ENCODE measurements at places on chromosomes 16 and 17.

GRCh38 chr17:39139161-39139511 lies 12.3 kb downstream of the PLXDC1 start:
- peak; percentile 67 for DNase-seq

GRCh38 chr16:51236583-51236982 lies 85.5 kb upstream of the SALL1 start:
- DNase-seq, result no peak

DNA sequence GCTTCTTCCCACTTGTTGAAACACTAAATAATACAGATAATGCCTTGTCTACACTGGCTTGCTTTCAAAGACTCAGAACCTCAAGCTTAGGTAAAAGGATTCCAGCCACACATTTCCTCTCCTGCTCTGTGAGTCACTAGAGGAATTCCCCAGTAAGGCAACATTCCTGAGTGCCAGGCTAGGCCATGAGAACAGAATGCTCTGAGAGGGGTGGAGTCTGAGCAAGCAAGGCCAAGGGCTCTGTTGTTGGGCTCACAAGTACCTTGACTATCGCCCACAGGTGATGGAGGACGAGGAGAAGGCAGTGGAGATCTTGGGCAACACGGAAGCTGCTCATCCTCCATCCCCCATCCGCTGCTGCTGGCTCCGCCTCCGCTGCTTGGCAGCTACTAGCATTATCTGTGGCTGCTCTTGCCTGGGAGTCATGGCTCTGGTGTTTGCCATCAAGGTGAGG lies 6.7 kb upstream of the PHKG2 start:
- peak; percentile 100 for DNase-seq

GRCh38 chr17:65523411-65523810 lies 38.0 kb downstream of the AXIN2 start:
- DNase-seq, result no peak

- DNase-seq, result no peak
These were observed 7.6 kb upstream of the PPP1R1B start for GRCh38 chr17:39618956-39619785.

DNA sequence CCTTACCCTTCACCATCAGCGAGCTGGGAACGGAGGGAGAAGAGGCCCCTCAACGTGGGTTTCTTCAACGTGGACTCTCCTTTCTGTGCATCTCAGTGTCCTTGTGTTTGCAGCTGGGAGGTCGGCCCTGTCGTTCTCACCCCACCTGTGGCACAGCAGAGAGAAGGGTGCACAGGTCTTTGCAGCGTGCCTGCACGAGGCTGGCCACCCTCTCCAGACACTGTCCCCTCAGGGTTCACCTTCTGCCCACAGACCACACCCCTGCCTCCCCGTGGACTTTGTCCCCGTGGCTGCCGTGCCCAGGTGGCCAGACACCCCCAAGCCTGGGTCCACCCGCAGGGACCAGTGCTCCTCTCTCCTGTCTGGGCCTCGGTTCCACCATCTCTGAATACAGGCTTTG lies 7.3 kb upstream of the WDR45B start:
- DNase-seq, result no peak

DNA sequence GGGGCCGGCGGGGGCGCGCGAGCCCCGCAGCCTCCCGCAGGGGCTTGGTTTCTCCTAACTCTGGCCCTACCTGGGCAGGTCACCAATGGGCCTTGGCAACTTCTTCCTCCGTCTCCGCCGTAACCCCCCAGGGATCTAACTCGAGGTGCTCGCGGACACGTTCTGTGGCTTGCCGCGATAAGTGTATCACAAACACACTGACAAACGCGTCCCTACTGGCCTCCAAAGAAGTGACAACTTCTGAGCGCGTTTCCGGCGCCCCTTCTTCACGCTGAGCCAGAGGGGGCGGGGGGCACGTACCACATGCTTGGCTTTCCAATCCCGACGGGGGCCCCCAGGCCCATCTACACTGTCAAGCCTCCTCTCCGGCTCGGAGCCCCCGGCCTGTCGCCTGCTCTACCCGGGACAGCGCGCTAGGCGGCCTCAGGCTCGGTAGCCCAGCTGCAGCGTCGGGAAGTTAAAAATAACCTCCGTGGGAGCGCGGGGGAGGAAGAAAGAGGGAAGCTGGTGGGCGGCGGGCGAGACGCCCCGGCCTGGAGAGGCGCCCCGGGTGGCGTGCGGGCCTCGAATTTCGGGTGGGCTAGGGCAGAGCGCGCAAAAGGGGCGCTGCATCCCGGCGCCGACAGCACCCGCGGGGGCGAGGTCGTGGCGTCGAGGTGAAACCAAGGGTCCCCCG lies 725 bp upstream of the SPHK1 start:
- DNase-seq, result peak; percentile 57

DNA sequence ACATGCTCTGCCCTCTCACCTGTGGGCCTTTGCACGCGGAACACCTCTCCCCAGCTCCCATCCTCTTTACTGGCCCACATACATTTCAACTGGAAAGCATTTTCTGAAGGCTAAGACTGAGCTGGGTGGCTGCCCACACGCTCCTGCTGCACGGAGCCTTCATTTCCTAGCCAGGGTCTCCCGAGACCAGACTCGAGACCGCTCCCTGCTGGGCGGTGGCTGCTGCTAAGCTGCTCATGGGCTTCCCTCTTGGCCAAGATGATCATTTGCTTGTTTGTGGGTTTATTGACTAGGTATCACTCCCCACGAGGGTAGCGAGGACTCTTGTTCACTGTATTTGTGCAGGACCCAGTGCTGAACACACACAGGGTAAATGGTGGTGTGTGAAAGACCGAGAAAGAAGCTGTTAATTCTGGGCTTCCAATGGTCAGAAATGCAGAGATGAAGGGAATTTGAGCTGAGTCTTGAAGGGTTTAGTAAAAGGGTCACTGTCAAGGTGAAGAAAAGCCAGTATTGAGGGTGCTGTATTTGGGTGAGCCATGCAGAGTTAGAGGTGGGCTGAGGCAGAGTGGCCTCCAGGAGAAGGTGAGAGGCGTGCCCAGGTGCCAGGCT lies 907 bp downstream of the TRAPPC2L start:
- peak; percentile 82 for DNase-seq

DNA sequence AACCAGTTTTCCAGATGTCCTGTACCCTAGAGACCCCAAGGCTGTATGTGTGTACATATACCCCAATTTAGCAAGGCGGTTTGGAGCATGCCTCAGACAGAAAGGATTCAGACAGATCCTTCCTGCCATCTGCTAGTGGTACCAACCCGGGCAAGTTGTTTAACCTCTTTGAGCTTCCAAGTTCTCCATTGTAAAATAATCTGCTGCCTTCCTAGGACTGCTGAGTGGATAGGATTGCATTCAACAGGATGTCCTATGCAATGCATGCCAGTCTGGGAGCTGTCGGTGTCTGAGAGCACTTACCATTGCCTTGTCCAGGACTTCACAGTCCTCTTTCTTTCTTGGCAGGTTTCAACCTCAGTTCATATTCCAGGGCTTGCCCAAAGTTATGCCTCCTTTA lies 1.9 kb downstream of the CDH13 start:
- DNase-seq, result peak; percentile 33

- no peak for DNase-seq
These were observed 115.3 kb downstream of the SNX29 start for GRCh38 chr16:12091569-12092543.

GRCh38 chr17:37829592-37830123 lies 84.8 kb upstream of the HNF1B start:
- no peak for DNase-seq

GRCh38 chr16:75750528-75750927 lies 24.2 kb upstream of the CPHXL start:
- DNase-seq, result no peak

DNA sequence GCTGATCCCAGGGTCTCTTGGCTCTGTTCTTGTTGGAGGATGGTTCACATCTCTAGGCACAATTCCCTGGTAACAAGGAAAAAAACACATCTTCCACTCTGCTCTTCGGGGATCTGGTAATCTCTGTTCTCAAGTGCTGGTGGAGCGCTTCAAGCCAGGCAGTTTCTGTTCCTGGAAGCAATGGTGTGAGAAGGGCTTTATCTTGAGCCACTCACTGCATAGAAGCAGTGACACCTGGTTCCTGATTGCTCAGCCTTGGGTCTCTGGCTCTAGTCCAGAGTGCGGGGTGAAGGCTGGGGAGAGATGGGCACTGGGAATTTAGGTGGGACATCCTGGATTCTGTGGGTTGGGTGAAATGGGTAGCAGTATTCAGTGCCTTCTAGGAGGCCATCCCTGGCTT lies 14.1 kb downstream of the AKAP1 start:
- no peak for DNase-seq

GRCh38 chr17:78448356-78448993 lies 70.0 kb downstream of the PGS1 start:
- DNase-seq, result no peak

DNA sequence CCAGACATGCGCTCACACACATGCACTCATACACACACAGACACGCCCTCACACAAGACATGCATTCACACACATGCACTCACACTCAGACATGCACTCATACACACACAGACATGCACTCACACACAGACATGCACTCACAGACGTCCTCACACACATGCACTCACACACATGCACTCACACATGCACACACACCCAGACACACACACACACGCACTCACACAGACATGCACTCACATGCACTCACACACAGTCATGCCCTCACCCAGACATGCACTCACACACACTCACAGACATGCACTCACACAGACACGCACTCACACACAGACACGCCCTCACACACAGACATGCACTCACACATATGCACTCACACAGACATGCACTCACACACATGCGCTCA lies 2.1 kb upstream of the ZNF469 start:
- no peak for DNase-seq

DNA sequence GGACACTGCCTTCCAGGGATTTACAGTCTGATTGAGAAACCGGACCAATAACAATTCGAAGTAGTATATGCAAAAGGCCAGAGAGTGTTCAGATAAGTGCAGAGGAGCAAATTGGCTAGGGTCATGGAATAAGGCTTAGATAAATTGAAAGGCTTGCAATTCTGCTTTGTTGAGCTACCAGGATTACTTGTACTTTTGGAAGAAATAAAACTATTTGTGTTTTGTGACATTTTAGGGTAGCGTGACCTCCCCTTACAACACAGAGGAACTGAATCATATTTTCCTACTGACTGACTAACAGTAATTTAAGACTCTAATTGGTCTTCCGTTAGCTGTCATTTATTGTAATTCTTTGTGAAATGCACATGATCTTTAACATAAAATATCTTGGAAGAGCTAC lies 104.7 kb downstream of the PITPNC1 start:
- DNase-seq, result no peak

GRCh38 chr17:39243155-39243554 lies 17.4 kb upstream of the STAC2 start:
- DNase-seq, result no peak

DNA sequence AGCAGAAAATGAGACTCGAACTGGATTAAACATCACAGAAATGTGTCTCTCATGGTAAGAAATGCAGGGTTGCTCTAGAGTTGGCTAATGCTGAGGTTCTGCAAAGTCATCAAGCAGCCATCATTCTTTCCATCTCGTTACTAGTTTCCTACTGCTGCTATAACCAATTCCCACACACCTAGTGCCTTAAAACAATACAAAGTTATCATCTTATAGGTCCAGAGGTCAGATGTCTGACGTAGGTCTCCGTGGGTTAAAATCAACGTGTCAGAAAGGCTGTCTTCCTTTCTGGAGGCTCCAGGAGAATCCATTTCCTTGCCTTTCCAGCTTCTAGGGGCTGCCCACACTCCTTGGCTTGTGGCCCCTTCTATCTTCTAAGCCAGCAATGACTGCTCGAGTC lies 118.6 kb downstream of the STX8 start:
- no peak for DNase-seq

- DNase-seq, result no peak
These were observed 37.0 kb downstream of the HLF start for GRCh38 chr17:55301521-55302406.

DNA sequence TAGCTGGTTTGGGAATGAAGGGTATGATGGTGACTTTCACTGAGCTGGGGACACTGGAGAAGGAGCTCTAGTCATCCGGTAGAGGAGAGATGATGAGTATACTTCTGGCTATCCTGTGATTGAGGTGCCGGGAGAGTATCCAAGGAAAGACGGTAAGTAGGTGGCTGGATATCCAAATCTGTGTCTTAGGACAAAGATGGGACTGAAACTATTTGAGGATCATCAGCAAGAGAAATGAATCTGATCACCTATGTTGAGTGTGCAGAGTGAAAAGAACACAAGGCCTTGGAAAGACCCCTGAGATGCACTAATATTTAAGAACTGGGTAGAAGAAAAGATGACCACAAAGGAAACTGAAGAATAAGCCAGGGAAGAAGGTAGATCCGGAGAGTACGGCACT lies 1.0 kb downstream of the NACA2 start:
- DNase-seq, result no peak

DNA sequence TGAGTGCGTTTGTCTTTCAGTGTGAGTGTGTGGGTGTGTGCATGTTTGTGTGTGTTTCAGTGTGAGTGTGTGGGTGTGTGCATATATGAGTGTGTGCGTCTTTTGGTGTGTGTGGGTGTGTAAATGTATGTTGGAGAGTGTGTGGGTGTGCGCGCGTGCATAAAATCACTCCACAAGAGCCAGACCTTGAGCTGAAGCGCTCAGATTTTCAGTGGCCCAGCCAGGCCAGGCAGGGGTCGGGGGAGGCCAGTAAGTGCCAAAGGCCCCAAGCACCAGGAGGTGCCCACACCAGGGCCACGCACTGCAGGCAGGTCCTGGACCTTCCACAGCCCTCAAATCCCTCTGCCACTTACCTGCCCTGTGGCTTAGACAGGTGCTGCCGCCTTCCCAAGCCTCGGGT lies 184.0 kb downstream of the SOX9 start:
- DNase-seq, result no peak

GRCh38 chr17:5913032-5913531 lies 157.1 kb upstream of the WSCD1 start:
- no peak for DNase-seq

DNA sequence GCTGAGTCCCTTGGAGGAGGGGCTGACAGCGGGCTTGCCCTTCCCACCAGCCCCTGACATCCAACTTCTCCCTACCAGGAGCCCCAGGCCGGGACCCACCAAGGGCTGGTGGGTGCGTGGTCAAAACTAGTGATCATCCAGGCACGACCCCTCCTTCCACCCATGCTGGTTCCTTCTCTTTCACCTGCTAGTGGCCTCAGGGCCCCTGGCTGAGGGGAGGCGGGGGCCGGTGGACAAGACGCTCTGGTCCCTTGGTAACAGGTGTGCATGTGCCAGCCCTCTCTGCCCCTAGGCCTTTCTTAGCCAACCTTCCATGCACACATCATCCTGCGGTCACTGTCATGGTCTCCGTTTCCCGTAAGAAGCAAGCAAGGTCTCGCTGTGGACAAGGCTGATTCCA lies 8.4 kb downstream of the ZNF213 start:
- no peak for DNase-seq

GRCh38 chr17:6786618-6787017 lies 10.6 kb downstream of the FBXO39 start:
- DNase-seq, result peak; percentile 84

DNA sequence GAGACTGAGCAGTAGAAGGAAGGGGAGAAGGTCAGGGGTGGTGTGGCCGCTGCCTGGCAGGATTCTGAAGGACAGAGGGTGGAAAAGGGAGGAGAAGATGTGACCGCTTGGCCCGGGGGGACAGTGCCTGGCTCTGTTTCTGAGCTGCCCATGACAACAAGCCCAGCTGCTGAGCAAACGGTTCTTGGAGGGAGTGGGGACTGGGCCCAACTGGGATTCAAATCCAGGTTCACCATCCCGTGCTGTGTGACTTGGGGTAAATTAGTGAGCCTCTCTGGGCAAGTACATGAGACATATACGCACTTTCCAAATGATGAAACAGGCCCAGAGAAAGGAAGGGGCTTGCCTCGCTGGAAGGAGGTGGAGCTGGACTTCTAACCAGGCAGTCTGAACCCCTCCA lies 23.3 kb downstream of the SEC14L5 start:
- no peak for DNase-seq

- no peak for DNase-seq
These were observed 4.7 kb upstream of the COQ7 start for GRCh38 chr16:19062706-19063105.

GRCh38 chr17:55348749-55349354 lies 72.8 kb downstream of the MMD start:
- DNase-seq, result peak; percentile 58

All from epithelial cell of esophagus (primary cell).